Neural progenitor cell (in vitro differentiated cells): ENCODE measurements at places on chromosomes 7 and 10.

GRCh38 chr10:101778781-101779543 lies 3.0 kb upstream of the FGF8 start:
- peak; percentile 91 for DNase-seq

DNA sequence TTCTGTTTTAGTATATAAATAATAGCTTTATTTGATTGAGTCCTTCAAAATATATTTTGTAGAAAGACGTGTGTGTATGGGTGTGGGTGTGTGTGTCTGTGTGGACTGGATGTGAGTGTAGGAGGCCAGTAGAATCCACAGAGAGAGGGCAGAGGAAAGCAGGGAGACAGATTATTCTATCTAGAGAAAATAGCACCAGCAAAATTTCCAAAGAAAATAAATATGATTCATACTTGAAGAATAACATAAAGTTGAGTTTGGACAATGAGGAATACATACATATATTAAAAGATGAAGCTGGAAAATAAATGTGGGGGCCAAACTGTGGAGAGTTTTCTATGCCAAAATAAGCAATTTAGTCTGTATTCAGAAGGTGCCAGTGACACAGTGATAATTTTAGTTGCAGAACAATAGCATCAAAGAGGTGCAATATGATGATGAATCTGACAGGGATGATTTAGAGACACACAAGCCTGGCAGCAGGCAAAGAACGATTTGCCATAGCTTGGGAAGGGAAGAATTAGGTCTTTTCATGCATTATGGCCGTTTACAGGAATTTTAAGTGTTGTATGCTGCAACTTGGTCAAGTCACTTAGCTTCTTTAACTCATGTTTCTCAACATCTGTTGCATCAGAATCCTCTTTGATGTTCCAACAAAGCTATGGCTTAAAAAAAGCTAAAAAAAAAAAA lies 121.3 kb downstream of the SEMA3A start:
- no peak for DNase-seq

- no peak for DNase-seq
Observed at GRCh38 chr10:98778277-98778759, 331.6 kb upstream of the HPS1 start.

DNA sequence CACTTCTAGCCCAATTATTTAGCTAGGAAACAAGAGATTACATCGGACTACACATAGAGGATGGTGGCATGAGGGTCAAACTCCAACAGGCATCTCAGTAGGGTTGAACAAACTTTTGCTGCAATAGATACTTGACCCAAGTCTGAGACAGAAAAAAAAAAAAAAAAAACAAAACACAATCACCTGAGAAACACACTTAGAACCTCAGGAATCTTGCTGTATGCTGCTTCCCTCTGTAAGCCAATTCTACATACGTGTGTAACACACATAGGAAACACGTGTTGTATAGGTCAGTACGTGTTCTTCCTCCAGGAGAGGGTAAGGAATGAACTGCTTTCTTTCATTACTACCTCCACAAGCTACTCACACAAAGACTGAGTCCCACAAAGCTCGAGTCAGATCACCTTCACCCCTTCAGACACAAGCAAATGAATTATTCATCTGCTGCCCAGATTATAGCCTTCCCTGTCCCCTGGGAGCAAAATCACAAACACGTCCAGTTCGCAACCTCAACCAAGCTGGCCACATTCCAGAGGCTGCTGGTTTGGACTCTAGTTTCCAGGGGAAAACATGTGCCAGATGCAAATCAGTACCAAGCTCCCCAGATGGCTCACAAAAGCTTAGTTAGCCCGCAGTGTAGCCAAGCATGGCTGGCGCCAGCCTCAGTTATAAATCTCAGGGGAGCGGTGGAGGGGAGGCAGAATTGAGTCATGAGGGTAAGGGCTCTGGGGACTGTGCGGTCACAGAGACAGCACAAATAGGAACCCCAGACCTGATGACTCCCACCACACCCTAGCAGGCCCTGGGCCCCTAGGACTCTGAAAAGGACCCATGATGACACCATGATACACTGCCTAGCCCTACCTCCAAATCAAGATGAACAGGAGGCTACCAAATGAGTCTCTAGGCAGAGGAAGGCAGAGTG lies 15.1 kb downstream of the PSAP start:
- DNase-seq = peak; percentile 34

DNA sequence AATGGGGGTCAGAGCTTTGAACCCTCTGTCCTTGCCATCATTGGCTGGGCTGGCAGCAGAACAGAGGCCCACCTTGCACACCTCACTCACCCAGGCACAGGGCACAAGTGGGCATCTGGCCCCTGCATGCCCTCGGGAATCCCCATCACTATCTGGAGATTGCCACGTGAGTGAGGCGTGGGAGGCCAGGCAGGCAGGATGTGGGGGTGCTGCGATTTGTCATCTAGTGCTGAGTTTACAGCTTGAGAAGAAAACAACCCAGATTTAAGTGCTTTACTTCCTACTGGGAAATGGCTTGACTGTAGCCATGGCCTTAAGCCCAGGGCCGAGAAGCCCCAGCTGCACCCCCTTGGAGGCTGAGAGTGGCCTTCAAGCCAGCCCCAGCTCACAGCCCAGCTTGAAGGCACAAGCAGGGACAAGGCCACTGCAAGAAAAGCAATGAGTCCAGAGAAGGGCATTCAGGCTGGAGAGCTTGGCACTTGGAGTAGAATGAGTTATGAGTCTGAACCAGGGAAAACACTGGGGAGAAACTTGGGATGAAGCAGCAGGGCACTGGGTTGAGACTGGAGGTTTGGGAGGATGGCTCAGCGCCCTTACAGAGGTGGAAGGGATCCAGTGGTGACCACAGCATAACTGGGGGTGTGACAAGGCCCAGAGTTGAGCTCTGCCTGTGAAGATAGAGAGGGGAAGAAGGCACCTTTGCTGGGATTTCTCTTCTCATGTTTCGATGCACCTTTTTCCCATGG lies 123.0 kb downstream of the CXCL12 start:
- DNase-seq = no peak

DNA sequence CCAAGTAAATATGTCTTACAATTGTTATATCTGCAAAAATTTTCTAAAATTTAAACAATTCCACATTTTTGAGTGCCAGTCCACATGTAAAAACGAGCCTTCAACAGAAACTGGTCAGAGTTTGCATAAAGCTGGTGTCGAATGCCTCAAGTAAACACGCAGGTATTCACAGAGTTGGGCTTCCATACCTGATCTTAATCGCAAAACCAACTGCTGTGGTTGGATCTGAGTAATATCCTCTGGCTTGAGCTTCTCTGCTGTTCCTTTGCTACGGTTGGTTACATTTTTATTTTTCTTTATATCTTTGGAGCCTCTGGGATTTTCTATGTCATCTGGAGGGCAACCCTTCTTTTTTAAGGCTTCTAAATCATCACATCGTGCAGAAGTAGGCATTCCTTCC lies 28.4 kb downstream of the ITGB1 start:
- DNase-seq = no peak

GRCh38 chr7:36017111-36017510 lies 135.9 kb upstream of the EEPD1 start:
- no peak for DNase-seq

DNA sequence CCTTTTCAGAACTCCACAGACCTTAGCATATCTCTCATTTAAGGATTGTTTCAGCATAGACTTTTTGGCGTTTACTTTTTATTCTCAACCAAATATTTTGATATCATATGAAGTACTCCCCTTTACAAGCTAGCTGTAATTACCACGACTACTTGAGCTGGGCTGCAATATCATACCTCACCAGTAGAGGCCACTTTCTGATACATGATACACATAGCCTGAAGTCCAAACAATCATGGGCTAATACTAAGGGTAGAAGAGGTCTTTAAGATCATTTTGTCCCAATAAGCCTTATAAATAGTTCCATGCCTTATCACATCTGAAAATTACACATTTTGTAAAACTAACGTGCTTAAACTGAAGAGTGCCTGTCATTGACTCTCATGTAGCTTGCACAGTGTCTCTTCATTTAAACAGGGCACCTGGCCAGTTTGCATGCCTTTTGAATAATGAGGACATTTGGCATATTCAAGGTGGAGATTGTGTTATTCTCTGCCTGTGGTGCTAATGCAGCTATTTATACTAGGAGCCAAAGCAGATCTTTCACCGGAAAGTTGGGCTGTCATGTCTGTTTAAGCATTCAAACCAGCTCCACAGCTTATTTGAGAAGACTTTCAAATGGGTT lies 403.7 kb upstream of the ZMIZ1 start:
- no peak for DNase-seq

DNA sequence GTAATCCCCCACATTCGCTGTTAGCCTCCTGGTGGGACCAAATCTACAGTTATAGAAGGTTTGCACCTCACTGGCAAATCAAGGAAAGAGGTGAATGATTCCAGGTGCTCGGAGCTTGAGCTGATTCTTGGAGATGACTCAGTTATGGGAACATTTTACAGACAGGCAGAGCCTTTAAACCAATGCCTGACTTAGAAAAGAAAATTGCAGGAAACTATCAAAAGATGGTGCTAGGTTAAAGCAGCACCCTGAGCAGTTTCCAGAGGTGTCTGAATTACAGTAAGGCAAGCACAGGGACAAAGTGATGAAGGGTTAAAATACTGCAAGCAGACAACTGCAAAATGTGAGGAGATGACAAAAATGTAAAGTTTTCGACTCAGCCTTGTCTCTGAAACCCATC lies 2.9 kb downstream of the LRRTM3 start:
- DNase-seq = no peak

DNA sequence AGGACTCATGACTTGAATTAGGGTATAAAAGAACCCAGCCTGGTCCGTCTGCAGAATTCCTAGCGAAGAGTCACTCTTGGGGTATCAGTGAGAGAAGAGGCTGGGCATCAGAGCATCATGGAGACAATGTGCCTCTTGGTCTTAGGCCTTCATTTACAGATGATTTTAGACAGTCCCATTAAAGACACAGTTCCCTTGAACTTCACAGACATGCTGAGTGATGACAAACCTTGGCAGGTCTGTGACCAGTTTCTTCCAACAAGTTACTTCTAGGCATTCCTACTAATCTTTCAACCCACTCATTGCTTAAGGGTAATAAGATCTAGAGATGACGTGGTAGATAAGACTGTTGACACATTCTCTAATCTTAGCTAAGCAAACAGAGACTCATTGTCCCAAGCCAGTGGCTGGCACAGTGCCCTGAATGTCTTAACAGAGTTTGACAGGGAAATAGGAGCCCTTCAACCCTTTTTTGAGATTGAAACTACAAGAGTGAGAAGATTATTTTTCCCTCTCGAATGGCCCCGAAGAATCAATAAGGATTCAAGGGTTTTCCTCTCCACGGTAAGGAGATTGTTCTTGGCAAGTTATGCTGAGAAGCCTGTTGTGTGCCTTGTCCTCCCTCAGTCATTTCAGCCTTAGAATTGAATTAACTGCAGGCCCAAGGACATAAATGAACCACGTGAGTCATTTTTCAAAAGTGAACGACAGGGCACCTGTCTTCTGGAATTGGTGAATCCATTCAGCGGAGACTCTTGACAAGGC lies 281.1 kb downstream of the CCDC3 start:
- no peak for DNase-seq

DNA sequence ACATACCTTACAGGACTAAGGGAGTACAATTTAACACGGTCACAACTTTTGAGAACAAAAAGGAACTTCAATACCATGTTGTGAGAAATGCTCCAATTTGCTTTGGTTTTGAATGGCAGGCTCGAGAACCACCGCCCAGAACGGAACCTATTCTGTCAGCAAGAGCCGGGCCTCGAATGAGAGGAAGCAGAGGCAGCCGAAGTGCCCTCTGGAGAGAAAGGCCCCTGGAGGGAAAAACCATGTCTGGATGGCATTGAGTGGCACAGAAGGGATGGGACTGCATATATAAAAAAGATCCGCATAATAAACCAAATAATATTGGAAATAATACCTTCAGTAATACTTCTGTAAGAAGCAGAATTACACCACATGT lies 85.6 kb downstream of the CHST15 start:
- DNase-seq = no peak

GRCh38 chr10:119198438-119198837 lies 8.9 kb upstream of the GRK5 start:
- DNase-seq = peak; percentile 51

- DNase-seq = peak; percentile 77
Observed at GRCh38 chr7:64098-64915, 128.1 kb upstream of the FAM20C start.

DNA sequence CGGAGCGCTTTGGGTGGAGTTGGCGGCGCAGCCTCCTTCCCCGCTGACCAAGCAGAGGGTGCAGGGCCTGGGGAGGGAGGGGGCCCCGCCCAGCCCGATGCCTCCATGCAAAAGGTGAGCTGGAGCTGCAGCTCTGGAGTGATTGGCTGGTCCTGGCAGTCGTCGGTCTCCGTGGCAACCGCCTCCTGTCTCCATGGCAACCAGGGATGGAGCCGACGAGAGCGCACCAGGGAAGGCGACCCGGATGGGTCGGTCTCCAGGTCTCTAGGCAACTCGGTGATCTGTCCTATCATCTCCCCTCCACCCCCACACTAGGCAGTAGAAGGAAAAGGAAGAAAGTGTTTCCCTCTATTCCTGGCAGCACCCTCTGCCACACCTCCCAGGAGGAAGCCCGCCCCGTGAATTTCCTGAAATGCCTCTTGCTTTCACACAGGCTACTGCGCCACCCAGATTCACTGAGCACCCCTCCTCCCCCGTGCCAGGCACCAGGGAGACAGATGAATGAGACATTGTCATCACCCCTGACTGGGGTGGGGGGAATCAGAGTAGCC lies 647 bp upstream of the NACAD start:
- peak; percentile 91 for DNase-seq

GRCh38 chr10:47252093-47252780 lies 47.8 kb upstream of the GDF10 start:
- no peak for DNase-seq

DNA sequence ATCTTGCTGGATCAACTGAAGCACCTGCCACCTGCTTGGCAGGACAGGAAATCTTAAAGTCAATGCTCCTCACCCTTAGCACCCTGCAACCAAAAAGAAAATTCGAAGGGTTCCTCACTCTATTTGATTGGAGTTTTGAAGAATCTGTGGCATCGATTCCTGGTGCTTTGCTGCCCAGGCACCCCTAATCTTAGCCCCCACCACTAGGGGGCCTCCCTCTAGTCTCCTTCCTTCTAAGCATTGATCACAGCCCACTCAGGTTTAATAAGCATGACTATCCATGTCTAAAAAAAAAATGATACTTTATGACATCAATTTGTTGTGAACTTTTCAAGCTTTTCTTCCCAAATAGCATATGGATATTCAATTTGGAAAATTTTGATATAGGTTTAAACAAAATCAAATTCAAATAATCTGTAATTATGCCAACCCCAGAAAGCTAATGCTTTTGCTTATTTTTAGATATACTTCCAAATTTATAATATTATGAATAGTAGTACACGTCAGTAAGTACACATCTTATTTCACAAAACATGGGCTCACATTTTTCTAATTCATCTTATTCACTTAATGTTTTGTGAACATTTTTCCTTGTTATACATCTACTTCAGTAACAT lies 45.3 kb downstream of the NRG3 start:
- peak; percentile 48 for DNase-seq

DNA sequence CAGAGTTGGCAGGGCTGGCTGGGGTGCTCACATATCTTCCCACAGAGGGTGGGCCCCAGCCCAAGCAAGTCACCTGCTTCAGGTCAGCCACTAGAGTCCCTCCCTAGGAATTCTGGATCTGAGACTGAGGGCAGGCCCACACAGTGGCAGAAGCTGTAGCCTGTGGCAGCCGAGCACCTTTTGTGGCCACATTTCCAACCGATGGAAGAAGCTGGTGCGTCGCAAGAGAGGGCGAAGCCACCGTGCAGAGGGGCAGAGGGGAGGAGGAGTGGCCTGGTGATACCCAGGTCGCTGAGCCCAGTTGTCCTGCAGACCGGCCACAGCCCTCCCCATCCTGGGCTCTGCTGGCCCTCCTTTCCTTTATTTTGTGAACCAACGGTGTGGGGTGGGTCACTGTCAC lies 5.3 kb downstream of the POLM start:
- DNase-seq = no peak
